ENCODE measurements at places on chromosomes 16 and 17.
A peak's percentile ranks its signal among the peaks of the same experiment; 100 is the strongest.

DNA sequence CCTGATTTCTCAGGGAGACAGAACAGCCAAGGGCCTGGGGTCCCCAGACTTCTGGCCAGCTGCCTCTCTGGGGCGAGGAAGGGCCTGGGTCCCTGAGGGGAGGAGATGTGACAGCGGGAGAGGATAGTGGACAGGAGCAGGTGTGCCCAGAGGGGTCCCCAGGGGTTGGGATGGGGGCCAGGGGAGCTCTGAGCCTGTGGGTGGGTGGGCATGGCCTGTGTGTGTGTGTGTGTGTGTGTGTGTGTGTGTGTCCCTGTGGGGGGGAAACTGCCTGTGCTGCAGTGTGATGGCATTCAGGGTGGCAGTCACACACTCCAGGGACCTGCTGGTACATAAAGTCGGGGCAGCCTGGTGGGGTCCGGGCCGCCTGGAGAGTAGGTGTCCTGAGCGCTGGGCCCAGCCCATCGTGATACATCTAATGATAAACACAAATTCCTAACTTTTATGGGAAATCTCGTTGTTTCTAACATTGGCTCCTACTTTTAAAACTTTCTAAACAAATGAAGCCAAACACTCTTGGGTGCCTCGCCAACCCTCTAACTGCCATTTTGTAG lies 1.4 kb downstream of the ITGB4 start:
- no peak for DNase-seq

DNA sequence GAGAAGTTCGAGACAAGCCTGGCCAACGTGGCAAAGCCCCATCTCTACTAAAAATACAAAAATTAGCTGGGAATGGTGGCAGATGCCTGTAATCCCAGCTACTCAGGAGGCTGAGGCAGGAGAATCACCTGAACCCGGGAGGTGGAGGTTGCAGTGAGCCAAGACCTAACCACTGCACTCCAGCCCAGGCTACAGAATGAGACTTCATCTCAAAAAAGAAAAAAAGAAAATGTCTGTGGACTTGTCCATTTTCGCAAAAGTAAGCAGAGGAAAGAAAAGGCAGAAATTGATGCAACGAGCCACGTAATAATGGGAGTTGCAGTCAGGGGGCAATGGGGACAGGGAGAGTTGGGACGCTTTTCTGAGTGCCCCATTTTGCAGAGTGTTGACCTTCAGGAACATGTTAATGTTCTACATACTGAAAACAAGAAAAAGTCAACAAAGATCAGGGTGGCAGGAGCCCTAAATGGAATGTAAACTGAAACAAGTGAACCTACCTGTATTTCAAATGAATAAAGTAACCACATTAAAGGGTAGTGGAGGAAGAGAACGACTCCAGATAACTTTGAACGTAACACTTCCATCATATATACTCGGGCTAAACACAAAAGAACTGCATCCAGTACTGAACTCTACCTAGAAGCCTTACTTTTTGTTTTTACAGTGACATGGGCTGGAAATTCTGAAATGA lies 76.4 kb downstream of the CNGB1 start:
- DNase-seq: no peak

- no peak for DNase-seq
Measured at GRCh38 chr17:36117505-36118382, 14.1 kb downstream of the CCL4 start.

- no peak for DNase-seq
Measured at GRCh38 chr16:29710227-29711219, 31.5 kb downstream of the QPRT start.

DNA sequence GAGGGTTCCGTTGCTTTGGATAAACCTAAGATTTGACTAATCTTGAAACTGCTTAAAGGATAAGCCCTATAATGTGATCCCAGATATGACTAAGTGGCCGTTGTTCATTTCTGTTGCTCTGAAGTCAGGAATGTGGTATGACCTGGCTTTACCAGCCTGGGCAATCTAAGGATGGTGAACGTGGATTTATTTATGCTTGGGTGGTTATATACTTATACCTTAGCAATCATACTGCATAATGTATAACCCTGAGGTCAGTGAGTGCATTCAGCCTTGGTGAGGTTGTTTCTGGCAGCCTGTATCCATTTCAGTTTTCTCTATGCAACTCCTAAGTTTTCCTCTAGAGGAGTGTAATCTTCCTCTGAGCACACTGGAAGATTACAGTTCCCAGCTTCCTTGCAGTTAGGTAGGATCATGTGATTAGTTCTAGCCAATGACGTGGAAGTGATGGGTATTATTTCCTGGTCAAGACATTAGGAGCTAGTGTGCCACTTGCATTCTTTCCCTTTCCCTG lies 41.9 kb downstream of the FTO start:
- DNase-seq: no peak

GRCh38 chr17:76265624-76266243 lies 586 bp downstream of the UBALD2 start:
- peak; percentile 30 for DNase-seq

- no peak for DNase-seq
Measured at GRCh38 chr17:43832168-43832975, 574 bp downstream of the MPP3 start.

- no peak for DNase-seq
Measured at GRCh38 chr16:10592611-10593010, 12.2 kb upstream of the EMP2 start.

DNA sequence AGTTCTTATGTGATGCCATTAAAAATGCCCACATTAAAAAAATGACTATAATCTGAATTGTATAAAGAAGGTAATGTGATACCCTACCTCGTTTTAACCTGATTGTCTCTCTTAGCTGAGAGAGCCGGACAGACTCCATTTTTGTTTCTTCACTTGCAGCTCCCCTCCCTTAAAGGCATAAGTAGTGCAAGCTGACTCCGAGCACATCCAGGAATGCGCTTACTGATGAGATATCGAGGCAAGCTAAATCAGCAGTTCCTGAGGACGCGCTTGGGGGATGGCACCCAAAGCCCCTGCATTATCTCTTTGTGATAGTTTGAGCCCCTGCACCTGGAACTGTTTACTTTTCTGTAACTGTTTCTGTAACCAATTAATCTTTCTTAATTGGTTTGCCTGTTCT lies 6.3 kb downstream of the KRT24 start:
- no peak for DNase-seq

- no peak for DNase-seq
Measured at GRCh38 chr17:30831257-30831656, 509 bp upstream of the ATAD5 start.

GRCh38 chr17:74971842-74972106 lies 785 bp downstream of the HID1 start:
- DNase-seq: no peak

- no peak for DNase-seq
Measured at GRCh38 chr17:75731086-75731715, 9.9 kb downstream of the ITGB4 start.

DNA sequence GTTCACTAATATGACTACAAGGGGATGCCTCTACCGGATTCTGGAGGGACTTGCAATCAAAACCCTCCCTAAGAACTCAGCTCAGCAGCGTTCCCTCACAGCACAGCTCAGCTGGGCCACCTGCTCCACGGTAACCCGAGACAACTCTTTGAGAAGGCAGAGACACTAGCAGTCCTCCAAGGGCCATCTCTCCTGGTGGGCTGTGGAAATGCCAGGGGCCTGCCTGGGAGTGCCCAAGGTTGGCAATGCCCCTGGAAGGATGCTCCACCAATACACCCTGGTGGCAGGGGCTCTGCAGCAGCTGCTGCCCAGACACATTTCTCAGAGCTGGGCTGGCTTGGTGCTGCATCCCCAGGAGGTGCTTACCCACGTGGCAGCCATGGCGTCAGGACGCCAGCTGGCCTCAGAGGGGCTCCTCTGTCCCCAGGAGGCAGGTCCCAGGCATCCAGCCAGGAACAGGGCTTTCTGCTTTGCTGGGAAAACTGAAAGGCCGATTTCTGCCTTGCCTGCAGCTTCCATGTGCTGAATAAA lies 16.5 kb downstream of the CDIP1 start:
- no peak for DNase-seq

DNA sequence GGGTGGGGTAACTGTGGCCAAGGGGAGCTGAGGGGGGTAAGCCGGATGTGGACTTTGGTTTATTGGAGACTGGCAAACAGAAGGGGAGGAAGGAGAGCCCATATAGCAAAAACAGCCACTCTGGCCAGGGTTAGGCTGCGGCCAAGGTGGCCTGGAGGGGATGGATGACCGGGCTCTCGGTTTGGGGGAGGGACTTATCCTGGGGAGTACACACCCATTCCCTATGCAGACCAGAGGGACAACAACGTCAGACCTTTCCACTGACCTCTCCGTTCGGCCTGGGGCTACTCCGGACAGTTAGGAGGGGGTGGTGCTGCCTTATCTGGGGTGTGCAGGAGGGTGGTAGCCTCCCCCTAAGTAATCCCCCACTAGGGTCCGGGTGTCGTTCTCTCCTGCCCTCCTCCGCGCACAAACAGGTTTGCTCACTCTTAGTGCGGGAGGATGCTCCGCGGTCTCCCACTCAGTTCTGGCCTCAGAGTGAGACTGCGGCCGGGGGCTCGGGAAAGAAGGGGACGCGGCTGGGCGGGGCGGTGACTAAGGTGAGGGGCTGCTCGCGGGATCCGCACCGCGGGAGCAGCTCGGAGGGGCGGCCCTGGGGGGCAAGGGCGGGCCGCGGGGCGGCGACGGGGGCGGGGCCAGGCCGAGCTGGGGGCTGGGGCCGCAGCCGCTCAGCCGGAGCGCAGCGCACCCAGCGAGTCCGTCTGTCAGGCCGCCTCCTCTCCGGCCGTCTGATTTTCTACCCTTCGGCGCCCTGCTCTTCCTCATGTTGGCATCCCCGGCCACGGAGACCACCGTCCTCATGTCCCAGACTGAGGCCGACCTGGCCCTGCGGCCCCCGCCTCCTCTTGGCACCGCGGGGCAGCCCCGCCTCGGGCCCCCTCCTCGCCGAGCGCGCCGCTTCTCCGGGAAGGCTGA lies at the start of gene WNK4:
WNK4 (plus strand) TSS at position 675 of the 915 bp plus-strand sequence; CDS start at position 764, 89 bp downstream.
- no peak for DNase-seq

DNA sequence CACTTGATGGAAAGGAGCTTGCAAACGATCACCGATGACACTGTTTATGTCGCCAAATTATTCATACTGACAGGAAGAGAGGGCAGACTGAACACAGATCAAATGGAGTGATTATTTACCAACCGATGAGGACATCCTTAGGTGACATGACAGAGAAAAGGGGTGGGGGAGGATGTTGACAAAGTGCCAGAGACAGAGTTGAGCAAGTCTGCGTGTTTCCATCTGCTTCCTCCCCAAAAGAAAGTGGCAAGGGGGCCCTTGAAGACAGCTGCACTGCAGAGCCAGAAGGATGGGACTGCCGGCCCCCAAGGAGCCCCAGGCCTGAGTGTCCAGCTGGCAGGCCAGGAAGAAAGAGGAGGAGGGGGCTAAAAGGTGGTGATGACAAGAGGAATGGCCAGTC lies 191.0 kb upstream of the RPL38 start:
- DNase-seq: no peak

- DNase-seq: no peak
Measured at GRCh38 chr16:59632276-59632855, 898.2 kb upstream of the GOT2 start.

- DNase-seq: no peak
Measured at GRCh38 chr16:79902351-79902750, 301.8 kb upstream of the MAF start.

GRCh38 chr17:82390860-82391435 lies 19.4 kb downstream of the UTS2R start:
- DNase-seq: no peak

- DNase-seq: no peak
Measured at GRCh38 chr17:60908324-60908723, 230.7 kb downstream of the BCAS3 start.

- no peak for DNase-seq
Measured at GRCh38 chr17:44793885-44794842, 35.4 kb downstream of the ADAM11 start.

DNA sequence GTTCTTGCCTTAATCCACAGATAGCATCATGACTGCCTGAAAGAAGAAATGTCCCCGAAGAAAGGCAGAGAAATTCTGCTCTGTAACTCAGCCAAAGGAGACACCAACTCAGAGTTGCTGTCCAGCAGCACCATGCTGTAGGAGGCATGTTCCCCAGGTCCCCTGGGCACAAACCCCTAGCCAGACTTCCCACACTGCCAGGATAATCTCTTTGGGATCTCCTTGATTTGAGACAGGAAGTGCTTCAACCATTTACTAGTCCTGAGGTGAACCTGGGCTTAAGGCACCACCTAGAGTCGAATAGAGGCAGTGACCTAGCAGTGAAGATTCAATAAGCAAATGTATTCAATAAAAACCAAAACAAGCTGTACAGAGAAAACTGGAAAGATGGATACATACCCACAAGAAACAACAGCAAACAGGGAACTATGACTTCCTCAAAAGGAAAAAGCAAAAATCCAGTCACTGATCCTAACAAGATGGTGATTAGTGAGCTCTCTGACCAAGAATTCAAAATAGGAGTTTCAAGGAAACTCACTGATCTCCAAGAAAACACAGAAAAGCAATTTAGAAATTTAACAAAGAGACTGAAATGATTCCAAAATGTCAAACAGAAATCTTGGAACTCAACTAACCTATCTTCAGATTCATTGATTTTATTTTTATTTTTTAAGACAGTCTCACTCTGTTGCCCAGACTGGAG lies 5.7 kb downstream of the OR4D2 start:
- DNase-seq: no peak

DNA sequence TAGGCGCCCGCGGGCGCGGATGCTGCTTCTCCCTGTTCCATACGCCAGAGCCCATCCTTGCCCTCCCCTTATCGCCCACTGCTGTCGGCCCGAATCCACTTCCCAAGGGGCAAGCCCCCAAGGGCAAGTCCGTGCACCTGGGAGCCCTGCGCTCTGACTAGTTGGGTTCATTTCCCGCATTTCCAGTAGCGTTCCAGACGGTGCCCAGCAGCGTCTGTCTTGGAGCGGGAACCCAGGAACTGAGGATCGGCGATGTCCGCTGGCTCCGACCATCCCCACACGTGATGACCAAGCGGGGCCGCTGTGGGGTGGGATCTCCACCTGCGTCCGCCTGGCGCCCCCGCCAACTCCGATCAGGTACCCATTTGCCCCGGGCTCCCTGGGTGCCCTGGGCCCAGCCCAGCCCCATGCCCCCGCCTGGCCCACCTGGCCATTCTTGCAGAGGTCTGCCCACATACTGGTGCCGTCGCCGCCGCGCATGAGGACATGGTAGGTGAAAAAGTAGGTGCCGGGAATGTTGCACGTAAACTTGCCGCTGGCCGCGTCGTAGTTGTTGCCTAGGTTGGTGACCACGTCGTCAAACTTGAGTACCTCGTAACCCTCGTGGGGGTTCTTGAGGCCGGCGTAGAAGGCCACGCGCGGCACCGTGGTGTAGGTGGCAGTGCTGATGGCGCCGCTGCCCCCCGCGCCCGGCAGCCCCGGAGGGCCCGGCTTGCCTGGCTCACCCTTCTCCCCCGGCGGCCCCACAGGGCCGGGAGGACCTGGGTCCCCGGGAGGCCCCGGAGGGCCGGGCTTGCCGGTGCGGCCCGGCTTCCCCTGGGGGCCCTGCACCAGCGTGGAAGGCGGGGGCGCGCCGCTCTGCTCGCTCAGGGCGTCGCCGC lies 837 bp downstream of the C1QL1 start:
- DNase-seq: no peak

- no peak for DNase-seq
Measured at GRCh38 chr16:57471852-57472664, 9.6 kb downstream of the POLR2C start.
